Natural killer cell treated with Interleukin-12 subunit alpha and Interleukin-12 subunit beta and Interleukin-15 and Interleukin-18, amount 100 ng/mL, for 72 hours (primary cell): ENCODE measurements at places on chromosomes 6 and 20. TPM values are rescaled to one million over a fixed set of nuclear protein-coding genes. Genes with fewer than 3 reads are reported as not detected.
A peak's percentile ranks its signal among the peaks of the same experiment; 100 is the strongest.

DNA sequence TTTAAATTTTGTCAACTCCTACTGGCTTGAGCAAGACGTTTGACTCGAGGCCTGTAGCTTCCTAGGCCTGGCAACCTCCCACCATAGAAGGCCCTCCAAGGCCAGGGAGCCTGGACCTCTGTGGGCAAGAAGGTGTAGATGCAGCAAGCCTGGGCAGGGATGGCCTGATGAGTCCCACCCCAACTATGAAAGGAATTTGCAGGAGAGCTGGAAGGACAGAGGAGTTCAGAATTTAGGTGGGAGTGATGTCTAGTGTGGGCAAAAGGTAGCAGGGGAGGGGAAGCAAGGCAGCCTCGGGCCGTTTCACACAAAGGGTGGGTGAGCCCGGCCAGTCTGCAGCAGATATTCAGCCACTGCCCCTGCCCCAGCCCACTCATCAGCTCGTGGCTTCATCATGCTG is 245.2 kb downstream of the CDH26 start:
- H3K27ac ChIP-seq: no peak overlapping the region
- H3K36me3 ChIP-seq: peaks cover 14% of the 10 kb centered on the region
- H3K27me3 ChIP-seq: no peaks in the 10 kb centered on the region
- peaks cover 33% of the 10 kb centered on the region for H3K4me1 ChIP-seq
- DNase-seq: no peak

GRCh38 chr6:134094441-134094840 is 42.0 kb upstream of the SLC2A12 start:
- peaks cover 7% of the 10 kb centered on the region for H3K4me1 ChIP-seq
- H3K4me3 ChIP-seq: no peak overlapping the region
- no peak overlapping the region for H3K27ac ChIP-seq
- DNase-seq: no peak

DNA sequence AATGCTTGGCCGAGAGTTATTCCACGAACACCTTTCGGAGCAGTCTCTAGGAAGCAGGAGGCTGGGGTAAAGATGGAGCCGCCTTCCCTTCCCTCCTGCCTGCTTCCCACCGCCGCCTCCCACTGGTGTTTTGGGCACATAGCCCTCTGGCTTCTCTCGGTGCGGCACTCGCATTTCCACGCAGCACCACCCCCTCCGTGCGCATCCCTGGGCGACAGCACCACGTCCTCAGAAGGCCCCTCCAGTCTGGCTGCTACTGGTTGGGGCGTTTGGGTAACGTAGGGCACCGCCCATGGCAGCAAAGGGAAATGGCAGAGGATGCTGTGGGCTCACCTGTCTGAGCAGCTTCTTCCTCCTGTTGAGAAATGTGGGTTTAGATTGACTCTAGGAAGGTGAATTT is 2.4 kb downstream of the COL20A1 start:
- peaks cover 4% of the 10 kb centered on the region for H3K27me3 ChIP-seq
- H3K4me3 ChIP-seq: no peak overlapping the region
- H3K36me3 ChIP-seq: no peaks in the 10 kb centered on the region

DNA sequence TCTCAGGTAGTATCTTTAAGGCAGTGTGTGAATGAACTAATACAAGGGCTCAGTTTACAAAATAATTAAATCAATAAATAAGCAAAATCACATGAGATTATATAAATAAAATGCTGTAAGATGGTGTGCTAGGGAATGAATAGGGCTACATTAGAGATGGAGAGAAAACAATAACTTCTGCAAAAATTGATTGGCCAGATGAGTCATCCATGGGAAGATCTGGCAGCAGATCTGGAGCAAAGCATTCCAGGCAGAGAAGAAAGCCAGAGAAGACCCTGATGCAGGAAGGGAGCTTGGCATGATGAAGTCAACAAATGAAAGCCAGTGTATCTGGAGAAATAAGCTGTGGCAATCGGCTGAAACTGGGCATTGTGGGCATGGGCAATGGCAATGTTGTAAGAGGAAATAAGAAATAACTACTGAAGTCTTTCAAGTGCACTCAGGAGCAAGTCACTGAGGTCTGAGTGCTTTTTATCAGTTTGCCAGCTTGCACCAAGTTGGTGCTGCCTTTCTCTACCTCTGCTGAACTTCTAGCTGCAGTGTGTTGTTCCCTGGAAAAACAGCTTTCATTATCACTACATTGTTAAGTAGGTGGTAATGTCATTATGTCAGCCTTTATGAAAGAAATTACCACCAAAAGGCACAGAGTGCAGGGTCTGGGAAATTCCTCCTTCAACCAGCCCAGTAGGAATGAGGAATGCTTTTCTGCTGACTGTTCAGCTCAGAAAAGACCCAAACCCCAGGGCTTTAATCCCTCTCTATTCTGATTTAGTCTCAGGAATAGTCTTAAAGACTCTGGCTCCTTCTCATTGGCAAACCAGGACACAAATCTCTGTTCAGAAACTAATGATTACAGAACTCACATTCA is 231.6 kb downstream of the HTR1B start:
- no peak overlapping the region for H3K4me3 ChIP-seq
- DNase-seq: no peak

GRCh38 chr6:69926745-69927144 is 60.4 kb downstream of the COL19A1 start:
- peaks cover 4% of the 10 kb centered on the region for H3K36me3 ChIP-seq
- no peak overlapping the region for H3K4me3 ChIP-seq
- no peaks in the 10 kb centered on the region for H3K4me1 ChIP-seq
- H3K27ac ChIP-seq: no peak overlapping the region
- no peak for DNase-seq
- no peaks in the 10 kb centered on the region for H3K27me3 ChIP-seq

DNA sequence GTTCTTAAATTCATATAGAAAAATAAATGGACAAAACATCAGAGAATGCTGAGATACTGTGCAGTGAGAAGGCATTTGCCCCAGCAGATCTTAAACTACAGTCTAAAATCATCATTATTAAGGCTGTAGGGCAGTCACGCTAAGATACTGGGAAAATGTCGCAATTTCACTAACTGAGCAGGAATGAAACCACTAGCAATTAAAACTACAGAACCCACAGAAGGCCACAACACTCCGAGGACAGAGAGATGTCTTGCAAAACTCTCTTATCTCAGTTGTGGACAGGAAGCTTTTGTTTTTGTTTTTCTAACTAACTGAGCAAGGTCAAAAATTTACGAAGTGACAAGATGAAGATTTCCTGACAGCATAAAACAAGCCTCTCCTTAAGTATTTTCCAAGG is 18.2 kb downstream of the GNAS-AS1 start:
- no peaks in the 10 kb centered on the region for H3K36me3 ChIP-seq
- H3K4me3 ChIP-seq: peak overlapping the region; percentile 53
- peak overlapping the region; percentile 24 for H3K27ac ChIP-seq
- H3K27me3 ChIP-seq: peaks cover 27% of the 10 kb centered on the region
- no peak for DNase-seq

- no peaks in the 10 kb centered on the region for H3K36me3 ChIP-seq
- DNase-seq: no peak
These were observed 26.5 kb upstream of the BTBD3 start for GRCh38 chr20:11891077-11891775.

DNA sequence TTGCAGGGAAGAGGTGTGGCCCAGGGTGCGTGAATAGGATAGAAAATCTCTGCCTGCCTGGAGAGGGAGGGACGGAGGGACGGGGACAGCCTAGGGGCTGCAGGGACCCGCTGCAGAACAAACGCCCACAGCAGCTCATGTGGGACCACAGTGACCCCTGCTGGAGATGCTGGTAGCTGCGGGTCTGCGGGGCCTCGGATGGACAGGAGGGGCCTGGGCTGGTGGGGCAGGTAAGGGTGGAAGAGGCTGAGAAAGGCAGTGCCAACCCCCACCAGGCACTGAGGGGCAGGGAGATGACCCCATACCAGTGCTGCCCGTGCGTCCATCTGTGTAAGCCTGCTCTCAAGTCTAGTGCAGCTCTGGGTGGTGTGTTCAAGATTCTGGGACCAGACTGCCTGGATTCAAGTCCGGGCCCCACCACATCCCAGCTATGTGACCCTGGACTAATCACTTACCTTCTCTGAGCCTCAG is 39.4 kb downstream of the KIAA1755 start:
- H3K4me3 ChIP-seq: no peak overlapping the region
- no peak overlapping the region for H3K27ac ChIP-seq
- H3K27me3 ChIP-seq: no peaks in the 10 kb centered on the region
- DNase-seq: peak; percentile 67
- H3K36me3 ChIP-seq: no peaks in the 10 kb centered on the region
- peaks cover 23% of the 10 kb centered on the region for H3K4me1 ChIP-seq

GRCh38 chr6:43454696-43455530 is 435 bp downstream of the DLK2 start:
- no peak overlapping the region for H3K27ac ChIP-seq
- no peak for DNase-seq
- peaks cover 13% of the 10 kb centered on the region for H3K4me1 ChIP-seq
- H3K36me3 ChIP-seq: no peaks in the 10 kb centered on the region

GRCh38 chr20:44598423-44599305 is 16.3 kb downstream of the PKIG start:
- peaks cover 20% of the 10 kb centered on the region for H3K4me1 ChIP-seq
- no peaks in the 10 kb centered on the region for H3K27me3 ChIP-seq
- H3K4me3 ChIP-seq: peak overlapping the region; percentile 76
- H3K36me3 ChIP-seq: no peaks in the 10 kb centered on the region
- no peak for DNase-seq

DNA sequence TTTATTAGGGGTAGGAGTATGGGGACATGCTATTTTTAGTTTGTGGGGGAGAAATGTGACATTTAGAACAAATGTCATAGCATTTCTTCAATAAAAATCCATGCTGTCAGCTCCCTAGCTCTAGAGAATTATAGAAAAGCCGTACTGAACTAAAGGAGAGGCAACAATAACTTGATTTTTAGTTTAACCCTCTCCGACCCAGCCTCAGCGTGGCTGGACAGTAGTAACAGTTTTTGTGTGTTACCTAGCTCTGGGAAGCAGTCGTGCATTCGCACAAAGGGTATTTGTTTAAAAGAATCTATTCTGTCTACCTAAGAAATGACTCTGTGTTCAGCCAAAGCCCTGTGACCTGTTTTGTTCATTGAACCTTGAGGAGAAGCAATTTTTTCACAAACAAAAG is 442.4 kb upstream of the SOX4 start:
- no peak overlapping the region for H3K4me3 ChIP-seq
- no peak for DNase-seq
- no peaks in the 10 kb centered on the region for H3K36me3 ChIP-seq
- H3K27me3 ChIP-seq: no peaks in the 10 kb centered on the region

GRCh38 chr6:134523903-134524650 is 206.2 kb upstream of the SGK1 start:
- no peaks in the 10 kb centered on the region for H3K36me3 ChIP-seq
- H3K27me3 ChIP-seq: peaks cover 13% of the 10 kb centered on the region
- no peak overlapping the region for H3K27ac ChIP-seq
- no peak for DNase-seq

DNA sequence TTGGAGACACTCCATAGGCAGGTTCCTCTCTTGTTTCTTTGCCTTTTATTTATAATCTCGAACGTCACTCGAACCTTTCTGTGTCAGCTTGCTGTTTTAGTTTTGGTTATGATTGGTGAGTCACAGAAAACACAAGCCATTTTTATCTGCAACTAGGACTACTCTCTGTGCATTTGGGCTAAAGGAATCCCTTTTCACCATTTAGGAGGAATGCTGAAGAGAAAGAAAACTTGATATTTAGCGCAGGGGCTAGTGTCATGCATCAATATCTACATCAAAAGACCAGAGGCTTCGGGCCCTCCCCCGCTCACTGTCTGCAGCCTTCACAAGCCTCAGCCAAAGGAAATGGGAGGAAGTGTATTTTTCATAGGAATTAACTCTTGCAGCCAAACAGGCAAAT is 507.8 kb upstream of the CITED2 start:
- H3K36me3 ChIP-seq: no peaks in the 10 kb centered on the region
- no peak overlapping the region for H3K4me3 ChIP-seq
- peaks cover 17% of the 10 kb centered on the region for H3K27me3 ChIP-seq
- DNase-seq: no peak

DNA sequence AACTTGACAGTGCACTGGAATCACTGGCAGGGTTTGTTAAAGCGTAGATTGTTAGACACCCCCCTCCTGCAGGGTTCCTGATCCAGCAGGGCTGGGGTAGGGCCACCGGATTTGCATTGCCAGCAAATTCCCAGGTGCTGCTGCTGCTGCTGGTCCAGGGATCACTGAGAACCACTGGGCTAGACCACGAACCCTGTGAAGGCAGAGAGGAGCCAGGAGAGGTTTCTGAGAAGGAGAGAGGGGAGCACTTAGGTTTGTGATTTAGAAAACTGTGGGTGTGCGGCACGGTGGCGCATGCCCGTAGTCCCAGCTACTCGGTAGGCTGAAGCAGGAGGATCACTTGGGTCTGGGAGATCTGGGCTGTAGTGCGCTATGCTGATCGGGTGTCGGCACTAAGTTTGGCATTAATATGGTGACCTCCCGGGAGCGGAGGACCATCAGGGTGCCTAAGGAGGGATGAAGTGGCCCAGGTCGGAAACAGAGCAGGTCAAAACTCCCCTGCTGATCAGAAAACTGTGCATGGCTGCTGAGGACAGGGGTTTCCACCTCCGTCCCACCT is 53.6 kb upstream of the FAM83D start:
- peak overlapping the region; percentile 96 for H3K27ac ChIP-seq
- peaks cover 86% of the 10 kb centered on the region for H3K4me1 ChIP-seq
- no peaks in the 10 kb centered on the region for H3K27me3 ChIP-seq
- H3K4me3 ChIP-seq: peak overlapping the region; percentile 95
- no peak for DNase-seq

- H3K4me1 ChIP-seq: peaks cover 19% of the 10 kb centered on the region
- no peak for DNase-seq
- H3K4me3 ChIP-seq: peak overlapping the region; percentile 93
- peak overlapping the region; percentile 86 for H3K27ac ChIP-seq
- no peaks in the 10 kb centered on the region for H3K36me3 ChIP-seq
These were observed 1.7 kb downstream of the FKBP5 start for GRCh38 chr6:35686873-35687555.

GRCh38 chr6:124029567-124029966 is 225.9 kb downstream of the NKAIN2 start:
- H3K27me3 ChIP-seq: no peaks in the 10 kb centered on the region
- no peaks in the 10 kb centered on the region for H3K36me3 ChIP-seq
- no peaks in the 10 kb centered on the region for H3K4me1 ChIP-seq
- H3K27ac ChIP-seq: no peak overlapping the region

GRCh38 chr20:51928931-51929330 is 126.6 kb upstream of the SALL4 start:
- peaks cover 11% of the 10 kb centered on the region for H3K4me1 ChIP-seq
- H3K36me3 ChIP-seq: no peaks in the 10 kb centered on the region
- no peaks in the 10 kb centered on the region for H3K27me3 ChIP-seq
- H3K4me3 ChIP-seq: no peak overlapping the region

- H3K27ac ChIP-seq: no peak overlapping the region
- no peak for DNase-seq
- no peaks in the 10 kb centered on the region for H3K36me3 ChIP-seq
- no peak overlapping the region for H3K4me3 ChIP-seq
These were observed 135.8 kb upstream of the FOXA2 start for GRCh38 chr20:22720206-22720605.

GRCh38 chr20:46031014-46031569 is 2.1 kb downstream of the SLC12A5 start:
- no peaks in the 10 kb centered on the region for H3K36me3 ChIP-seq
- H3K4me3 ChIP-seq: no peak overlapping the region
- no peak for DNase-seq
- H3K4me1 ChIP-seq: no peaks in the 10 kb centered on the region
- peaks cover 41% of the 10 kb centered on the region for H3K27me3 ChIP-seq
- H3K27ac ChIP-seq: no peak overlapping the region

The IP6K3 gene
- not detected for total RNA-seq

The SLC32A1 gene
- total RNA-seq: not detected

The ZBTB46 gene
- total RNA-seq: 0.25 TPM

The TDP2 gene
- 48.4 TPM for total RNA-seq

The OLIG3 gene
- not detected for total RNA-seq

The PFDN4 gene
- total RNA-seq: 26.2 TPM

The TDRD6 gene
- not detected for total RNA-seq

The PRL gene
- total RNA-seq: not detected

The SOX18 gene
- not detected for total RNA-seq

The HLA-DQA2 gene
- total RNA-seq: 10.9 TPM

The TRIM10 gene
- total RNA-seq: not detected

The CAP2 gene
- not detected for total RNA-seq

The CDS2 gene
- total RNA-seq: 48.7 TPM

The DPPA5 gene
- not detected for total RNA-seq

The NRSN1 gene
- not detected for total RNA-seq
